Right kidney (tissue), 9 donors: ENCODE measurements at places on chromosomes 12 and 14.

DNA sequence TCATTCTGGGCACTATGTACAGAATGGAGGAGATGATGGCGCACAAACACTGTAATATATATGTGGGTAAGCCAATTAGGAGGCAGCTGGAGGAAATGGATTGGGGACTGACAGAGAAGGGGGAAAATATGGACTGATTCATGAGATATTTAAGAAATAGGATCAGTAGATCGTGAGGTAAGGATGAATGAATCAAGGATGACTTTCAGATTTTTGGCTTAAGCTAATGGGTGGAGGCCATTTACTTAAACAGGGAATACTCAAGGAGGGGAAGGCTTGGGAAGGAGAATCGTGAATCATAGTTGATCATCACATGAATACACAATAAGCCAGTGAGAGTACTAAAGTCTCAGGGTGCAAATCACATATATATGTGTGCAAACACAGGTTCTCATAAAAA, 11.2 kb upstream of the GNPNAT1 start:
- DNase-seq = no peak

- peak; percentile 42 for DNase-seq
Observed at GRCh38 chr14:49865431-49865859, 12.9 kb upstream of the NEMF start.

- no peak for DNase-seq
Observed at GRCh38 chr14:92780444-92781232, 13.5 kb upstream of the GOLGA5 start.

DNA sequence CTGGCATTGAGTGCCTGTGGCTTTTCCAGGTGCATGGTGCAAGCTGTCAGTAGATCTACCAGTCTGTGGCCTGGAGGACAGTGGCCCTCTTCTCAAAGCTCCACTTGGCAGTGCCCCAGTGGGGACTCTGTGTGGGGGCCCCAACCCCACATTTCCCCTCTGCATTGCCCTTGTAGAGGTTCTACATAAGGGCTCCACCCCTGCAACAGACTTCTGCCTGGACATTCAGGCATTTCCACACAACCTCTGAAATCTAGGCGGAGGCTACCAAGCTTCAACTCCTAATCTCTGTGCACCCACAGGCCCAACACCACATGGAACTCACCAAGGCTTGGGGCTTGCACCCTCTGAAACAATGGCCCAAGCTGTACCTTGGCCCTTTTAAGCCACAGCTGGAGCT, 102.7 kb upstream of the PLEKHG7 start:
- DNase-seq = no peak

DNA sequence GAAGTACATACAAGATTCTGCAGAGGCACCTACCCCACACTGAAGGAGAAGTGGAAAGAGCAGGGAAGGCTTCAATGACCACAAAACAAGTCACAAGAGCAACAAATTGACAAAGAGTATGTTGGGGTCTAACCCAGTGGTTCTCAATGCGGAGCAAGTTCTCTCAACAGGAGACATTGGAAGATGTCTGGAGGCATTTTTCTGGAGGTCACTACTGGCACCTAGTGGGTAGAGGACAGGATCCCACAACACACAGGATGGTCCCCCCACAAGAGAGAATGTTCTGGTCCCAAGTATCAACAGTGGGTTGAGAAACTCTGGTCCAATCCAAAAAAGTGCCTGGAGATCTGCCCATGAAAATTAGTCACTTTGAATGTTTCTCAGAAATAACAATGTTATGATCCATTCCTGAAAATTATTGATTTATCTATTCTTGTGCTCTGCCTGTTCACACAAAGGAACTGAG, 3.4 kb downstream of the SSH1 start:
- no peak for DNase-seq

DNA sequence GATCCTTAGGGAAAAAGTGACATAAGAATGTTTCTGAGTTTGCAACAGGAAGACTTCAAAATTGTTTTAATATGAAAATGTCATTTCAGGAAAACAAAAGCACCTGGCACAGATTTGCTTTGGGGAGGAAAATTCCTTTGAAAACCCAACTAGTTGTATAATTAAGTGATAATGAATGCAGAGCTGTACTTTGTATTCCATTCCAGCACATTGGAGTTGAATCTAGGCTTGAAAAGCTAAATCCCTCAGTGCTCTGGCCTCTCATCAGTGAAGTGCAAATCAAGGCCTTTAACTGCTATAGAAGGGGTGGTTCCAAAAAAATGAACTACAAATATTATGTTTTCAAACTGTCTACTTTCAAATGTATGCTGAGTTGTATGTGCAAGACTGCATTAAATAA, 19.6 kb upstream of the C12orf42 start:
- no peak for DNase-seq

DNA sequence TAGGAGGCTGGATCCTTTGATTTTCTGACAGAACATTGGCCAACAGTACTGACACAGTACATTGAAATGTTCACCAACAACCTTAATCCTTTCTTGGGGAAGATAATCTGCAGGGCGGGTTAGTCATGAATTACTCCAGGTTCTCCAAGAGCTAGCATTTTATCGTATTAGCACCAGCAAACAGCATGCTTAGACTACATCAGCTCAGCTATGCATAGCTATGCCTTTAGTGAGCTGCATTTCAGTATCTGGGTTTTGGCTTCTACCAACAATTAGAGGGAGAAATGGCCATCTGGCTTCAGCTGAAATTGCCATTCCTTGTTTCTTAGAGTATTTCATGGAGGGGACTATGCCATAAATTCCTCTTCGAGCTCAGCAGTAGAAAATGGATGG, 33.8 kb downstream of the SAMD4A start:
- DNase-seq = no peak

DNA sequence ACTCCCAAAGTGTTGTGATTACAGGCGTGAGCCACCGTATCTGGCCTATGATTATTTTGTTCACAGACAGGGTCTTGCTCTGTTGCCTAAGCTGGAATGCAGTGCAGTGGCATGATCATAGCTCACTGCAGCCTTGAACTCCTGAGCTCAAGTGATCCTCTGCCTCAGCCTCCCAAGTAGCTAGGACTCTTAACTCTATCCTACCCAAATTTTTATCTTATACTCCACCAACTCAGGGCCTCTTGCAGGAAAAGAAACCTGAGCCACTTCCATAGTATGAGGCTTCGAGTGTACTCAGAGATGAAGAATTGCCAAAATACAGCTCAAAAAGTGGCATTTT, 828 bp downstream of the MMAB start:
- DNase-seq = no peak

DNA sequence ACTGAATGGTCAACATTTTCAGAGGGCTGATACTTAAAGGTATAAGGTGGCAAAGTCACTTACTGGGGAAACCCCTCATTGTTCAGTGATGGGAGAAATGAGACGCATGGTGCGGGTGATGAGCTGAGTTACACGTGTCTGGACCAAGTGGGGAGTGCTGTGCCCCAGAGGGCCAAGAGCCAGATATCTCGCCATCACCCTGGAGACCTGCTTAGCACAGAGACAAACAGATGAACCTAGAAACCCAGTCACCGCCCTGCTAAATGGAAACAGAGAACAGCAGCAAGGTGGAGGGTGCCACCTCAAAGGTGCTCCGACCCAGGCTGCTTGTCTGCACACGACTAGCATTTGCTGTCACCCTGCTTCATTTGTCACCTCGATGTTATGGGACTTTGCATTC, 92.4 kb downstream of the RBM19 start:
- no peak for DNase-seq

GRCh38 chr12:109771746-109772621, 58.4 kb downstream of the FAM222A start:
- DNase-seq = no peak

DNA sequence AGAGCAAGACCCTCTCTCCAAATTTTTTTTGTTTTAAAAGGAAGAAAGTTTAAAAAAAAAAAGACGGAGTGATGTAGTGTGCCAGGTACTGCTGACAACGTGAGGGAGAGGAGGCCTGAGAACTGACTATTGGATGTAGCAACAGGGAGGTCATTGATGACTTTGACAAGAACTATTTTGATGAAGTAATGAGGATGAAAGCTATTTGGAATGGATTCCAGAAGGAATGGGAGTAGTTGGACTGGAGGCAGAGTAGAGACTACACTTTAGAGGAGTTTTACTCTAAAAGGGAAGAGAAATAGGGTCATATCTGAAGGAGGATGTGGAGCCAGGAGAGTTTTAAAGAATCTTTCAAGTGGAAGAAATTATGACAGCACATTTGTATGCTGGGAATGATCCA, 27.8 kb upstream of the SLC38A2 start:
- no peak for DNase-seq

DNA sequence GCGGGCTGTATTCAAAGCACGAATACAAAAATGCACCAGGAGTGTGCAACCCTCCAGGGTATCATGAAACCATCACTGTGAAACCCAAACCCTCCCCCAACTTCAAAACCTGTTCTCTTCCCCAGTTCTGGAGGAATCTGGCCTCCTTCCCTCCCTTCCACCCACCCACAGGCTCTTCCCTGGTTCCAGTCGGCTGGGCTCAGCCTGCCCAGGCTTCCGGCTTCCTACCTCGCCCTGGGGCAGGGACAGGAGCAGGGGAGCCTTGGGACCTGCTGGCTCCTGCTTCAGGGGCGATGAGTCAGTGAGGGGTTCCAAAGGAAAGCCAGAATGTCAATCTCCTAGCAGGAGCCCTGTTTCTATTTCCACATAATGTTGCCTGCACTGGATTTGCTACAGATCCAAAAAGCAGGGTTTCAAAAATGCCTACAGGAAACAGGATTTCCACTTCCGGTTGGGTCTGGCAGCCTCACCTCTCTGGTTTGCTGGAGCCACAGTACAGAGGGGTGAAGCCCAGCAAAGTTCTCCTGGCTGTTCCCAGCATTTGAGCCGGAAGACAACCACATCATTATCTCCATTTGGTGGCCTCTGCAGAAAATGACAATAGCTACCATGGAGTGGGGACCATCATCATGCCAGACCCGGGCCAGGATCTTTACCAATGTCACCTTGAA, 278.3 kb downstream of the DPF3 start:
- DNase-seq = peak; percentile 57

DNA sequence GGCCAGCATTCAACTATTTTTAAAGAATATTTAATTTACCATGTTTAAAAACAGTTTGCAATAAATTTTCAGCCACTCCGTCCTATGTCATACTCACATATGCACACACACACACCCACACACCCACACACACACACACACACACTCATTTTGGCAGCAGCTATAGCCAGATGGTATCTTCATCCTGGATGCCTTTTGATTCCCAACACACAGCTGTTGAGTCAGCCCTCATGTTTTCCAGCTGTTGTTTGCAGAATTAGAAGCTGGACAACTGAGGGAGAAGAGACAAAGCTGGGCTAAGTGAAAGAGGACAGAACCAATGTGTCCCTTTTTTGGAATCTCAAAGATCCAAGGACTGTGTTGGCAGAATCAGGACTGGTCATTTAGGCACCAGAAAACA, 80.0 kb upstream of the EGLN3 start:
- DNase-seq = no peak

DNA sequence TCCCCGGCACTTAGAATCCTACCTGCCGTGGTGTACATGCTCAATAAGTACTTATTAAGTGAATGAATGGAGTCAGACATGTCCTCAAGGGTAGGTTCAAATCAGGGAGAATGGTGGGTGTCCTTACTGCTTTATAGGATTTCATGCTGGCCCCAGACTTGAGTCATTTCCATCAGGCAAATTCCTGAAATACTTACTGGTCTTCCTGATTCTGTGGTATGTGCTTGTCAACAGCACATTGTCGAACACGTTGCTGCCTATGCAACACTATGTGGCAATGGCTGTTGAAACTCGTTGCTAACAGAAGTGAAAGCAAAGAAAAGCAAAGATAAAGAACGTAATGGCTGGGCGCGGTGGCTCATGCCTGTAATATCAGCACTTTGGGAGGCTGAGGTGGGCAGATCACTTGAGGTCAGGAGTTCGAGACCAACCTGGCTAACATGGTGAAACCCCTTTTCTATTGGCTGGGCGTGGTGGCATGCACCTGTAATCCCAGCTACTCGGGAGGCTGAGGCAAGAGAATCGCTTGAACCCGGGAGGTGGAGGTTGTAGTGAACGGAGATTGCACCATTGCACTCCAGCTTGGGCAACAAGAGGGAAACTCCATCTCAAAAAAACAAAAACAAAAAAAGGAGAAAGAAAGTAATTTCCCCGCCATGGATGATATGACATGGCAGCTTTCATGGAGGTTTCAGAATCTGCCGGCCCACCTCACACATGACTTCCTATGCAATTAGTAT, 214.9 kb downstream of the ZFP36L1 start:
- no peak for DNase-seq

GRCh38 chr12:46585854-46586621, 213.5 kb upstream of the SLC38A2 start:
- DNase-seq = peak; percentile 8

- no peak for DNase-seq
Observed at GRCh38 chr14:64266239-64266638, 27.9 kb downstream of the ESR2 start.

- no peak for DNase-seq
Observed at GRCh38 chr12:121939186-121939585, 20.8 kb downstream of the CFAP251 start.

GRCh38 chr12:124940143-124940392, 25.6 kb upstream of the UBC start:
- no peak for DNase-seq

DNA sequence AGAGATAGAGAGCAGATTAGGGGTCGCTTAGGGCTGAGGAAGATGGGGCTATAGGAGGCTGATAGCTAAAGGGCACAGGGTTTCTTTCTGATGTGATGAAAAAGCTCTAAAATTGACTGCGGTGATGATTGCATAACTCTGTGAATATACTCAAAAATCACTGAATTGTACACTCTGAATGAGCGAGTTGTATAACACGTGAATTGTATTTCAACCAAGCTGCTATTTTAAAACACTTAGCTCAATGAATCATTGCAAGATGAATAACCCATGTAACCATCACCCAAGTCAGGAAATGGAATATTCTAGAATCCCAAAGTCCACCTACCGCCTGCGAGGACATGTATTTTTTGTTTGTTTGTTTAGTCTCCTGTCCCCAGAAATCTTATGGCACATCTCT, 60.1 kb upstream of the CCND2 start:
- no peak for DNase-seq

- DNase-seq = no peak
Observed at GRCh38 chr14:50659327-50659974, 8.7 kb downstream of the SAV1 start.

DNA sequence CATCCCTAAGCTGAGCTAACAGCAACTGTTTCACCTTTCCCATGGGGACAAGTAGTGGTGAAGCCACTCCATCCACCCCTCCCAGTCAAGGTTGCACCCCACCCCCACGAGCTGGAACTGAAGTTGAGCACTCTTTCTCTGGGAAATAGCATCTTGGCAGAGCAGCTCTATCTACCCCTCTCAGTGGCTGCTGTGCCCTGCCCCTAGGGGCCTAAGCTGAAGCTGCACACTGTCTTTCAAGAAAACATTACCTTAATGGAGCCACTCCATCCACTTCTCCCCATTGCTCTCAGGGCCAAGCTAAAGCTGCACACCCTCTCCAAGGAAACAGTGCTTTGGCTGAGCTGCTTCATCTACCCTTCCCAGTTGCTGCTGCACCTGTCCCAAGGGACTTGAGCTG, 170.6 kb upstream of the CCDC196 start:
- no peak for DNase-seq

GRCh38 chr14:101820283-101820798, 58.8 kb downstream of the PPP2R5C start:
- no peak for DNase-seq
